ENCODE measurements at places on chromosomes 11 and 22.

- no peak for DNase-seq
These were observed 65.4 kb downstream of the SMCO4 start for GRCh38 chr11:93477684-93478234.

- DNase-seq: no peak
These were observed 65.5 kb upstream of the ARFGAP3 start for GRCh38 chr22:42922374-42923191.

DNA sequence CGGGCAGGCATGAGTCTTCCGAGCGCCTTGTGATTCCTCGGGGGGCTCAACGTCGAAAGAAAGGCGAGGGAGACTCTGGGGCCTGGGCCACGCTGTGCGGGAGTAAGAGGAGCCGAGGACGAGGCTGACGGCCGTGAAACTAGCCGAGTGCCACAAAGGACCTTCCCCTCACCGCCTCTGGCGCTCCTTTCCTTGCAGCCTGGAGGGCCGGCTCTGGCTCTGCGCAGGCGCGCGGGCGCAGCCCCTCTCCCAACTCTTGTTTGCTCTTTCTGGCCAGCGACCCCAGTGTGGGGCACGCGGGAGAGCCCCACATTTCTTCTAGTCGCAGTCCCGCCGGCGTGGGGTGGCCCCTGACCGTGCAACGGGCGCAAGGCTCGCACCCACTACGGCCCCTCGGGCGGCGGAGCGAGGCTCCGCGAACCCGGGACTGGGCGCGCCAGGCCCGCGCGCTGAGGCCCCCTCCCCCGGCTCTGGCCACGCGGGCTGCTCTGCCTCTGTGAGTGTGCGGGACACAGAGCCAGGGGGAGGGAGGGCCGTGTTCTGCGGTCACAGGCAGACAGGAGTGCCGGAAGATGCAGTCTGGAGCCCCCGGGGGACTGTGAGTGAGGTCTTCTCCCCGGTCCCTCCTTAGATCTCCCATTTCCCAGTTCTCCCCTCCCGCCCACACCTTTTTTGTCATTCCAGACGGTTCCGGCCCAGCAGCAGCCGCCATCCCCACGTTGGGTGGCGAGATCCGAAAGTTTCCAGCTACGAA, 1.0 kb upstream of the TOB2 start:
- peak; percentile 90 for DNase-seq

DNA sequence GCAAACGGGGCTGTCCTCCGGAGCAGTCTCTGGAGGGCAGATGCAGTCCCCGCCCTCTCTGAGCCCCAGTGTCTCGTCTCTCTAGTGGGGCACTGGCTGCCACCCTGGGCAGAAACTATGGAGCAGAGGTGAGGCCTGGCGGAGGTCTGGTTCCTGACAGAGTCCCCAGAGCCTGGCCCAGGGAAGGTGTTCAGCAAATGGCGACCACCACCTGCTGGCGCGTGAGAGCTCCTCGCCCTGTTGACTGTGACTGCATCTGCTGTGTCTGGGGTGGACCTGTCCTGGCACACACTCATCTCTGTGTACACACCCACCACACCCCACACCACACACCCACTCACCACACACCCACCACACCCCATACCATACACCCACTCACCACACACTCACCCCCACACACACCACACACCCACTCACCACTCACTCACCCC, 18.3 kb upstream of the TTLL12 start:
- DNase-seq: no peak

GRCh38 chr11:38562562-38562961, 1964.5 kb upstream of the RAG2 start:
- DNase-seq: no peak

- DNase-seq: no peak
These were observed 123.9 kb downstream of the RBFOX2 start for GRCh38 chr22:35904752-35905151.

DNA sequence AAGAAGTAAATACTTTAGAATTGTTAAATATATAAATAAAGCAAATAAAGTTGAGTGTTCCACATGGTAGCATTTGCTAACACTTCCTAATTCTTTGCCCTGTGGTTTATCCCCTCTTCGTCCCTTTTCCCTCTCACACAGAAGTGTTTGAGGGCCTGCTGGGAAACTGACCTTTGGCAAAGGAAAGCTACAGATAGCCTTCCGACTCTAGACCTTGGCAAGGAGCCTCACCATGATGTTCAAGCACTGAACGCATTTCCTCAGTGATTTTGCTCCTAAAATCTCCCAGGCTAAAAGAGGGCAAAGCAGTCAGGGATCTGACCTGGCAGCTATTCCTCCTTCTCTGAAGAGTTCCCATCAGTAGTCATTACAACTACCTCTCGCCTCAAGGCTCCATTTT, 52.5 kb upstream of the HORMAD2 start:
- no peak for DNase-seq

DNA sequence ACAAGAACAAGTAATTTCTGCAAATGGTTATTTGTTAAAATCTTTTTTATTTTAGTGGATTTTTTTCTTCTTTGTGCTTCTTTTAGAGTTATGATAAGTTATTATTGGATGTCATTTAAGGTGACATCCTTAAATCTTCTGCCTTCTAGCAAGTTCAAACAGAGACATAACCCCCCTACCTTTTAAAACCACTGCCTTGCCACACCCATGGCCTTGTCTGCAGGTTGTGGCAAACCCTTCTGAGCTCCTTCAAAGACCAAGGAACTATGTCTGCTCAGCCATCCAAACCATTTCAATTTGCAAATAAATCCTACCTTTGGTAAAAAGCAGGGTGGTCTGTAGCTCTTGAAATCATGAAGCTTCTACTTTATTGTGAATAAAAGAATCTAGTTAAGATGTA, 241.6 kb downstream of the FAM76B start:
- no peak for DNase-seq

DNA sequence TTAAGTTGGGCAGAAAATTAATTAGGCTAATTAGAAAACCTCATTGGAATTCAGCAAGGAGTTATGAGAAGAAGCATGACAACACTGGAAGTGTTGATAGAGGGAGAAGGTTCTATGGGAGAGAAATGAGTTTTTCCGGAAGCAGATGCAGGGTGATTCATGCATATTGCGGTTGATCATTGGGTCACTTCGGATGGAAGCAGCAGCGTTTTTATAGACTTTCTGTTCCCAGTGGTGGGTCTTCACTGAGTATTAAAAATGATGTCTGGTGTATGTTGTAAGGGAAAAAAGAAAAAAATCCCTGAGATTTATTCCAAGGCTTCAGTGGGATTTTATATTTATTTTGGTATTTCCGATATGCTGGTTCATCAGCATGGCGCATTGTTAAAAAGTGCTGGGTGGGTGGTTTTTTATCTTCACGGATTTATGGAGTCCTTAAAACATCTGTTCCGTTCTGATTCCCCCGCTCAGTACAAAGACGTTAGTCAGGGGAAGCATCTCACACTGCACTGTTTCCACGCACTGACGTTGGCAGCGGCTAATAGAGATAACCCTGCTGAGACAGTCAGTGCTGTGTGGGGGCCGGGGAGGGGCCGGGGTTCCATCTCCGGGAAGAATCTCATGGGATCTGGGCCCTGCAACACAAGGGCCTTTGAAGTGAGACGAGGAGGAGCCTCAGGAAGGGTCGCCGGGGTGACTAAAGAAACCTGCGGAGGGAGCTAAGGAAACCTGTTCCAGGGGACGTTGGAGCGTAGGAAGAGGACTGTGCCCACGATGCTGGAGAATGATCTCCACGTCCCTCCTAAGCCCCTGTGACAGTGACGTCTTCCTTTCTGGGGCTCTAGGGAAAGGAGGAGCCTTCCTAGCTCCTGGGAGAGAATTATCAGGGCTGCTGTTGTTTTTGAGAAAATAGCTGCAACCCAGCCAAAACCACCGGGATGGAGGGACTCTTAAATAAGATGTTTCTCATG, 390.0 kb downstream of the NTM start:
- peak; percentile 50 for DNase-seq

DNA sequence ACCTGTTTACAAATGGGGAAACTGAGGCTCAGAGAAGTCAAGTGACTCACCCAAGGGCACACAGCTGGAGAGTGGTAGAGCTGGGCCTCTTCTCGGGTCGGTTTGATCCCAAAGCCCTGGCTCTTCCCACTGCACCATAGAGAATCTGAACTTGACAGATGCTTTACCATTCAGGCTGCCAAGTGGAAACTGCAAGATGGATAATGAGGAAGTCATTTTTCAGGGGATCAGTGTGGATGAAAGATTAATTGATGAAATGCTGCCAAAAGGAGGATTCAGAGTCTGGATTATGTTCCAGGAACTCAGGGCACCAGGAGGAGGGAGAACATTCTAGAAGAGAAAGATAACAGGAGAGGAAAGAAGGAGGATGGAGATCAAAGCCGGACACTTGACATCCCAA, 185.9 kb upstream of the ZBED5 start:
- DNase-seq: no peak

Data from psoas muscle (tissue), 8 donors.